Stimulated activated CD4-positive, alpha-beta T cell treated with anti-CD3 and anti-CD28 coated beads, Interleukin-15, amount 100 ng/mL, for 48 hours (primary cell): ENCODE measurements at places on chromosomes 6 and 20.

DNA sequence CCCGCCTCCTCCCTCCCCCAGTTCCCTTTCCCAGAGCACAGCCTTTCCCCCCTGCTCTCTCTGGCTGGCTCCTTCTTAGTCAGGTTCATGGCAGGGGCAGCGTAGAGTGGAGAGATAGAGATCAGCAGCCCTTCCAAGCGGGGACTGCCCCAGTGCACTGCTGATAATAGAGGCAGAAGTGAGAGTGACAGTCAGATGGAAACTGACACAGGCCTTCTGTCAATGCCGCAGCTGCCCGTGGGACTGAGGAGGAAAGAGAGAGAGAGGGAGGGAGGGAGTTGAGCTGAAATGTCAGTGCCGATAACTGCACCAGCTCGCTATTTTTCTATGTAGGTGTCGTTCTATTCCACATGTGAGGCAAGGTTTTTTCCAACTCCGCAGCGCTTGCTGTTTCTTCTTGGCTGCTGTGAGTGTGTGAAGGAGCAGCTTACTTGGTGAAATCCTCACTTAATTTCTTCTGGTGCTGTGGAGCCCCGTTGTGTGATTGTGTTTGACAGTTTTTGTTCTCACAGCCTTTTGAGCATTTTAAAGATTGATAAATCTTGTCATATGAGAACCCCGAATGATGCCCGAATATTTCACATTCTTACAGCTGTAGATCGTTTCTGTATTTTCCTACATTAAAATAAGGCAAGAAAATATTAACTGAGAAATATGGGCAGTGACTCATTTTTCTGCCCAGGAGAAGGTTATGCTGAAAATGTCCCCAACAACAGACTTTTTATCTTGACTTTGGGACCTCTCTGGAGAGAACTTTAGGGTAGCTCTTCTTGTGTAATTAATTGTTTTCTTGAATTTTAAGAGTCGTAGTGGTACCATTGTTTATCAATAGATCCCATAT, 386.4 kb upstream of the MMS22L start:
- peak; percentile 4 for DNase-seq

GRCh38 chr20:32877507-32877906, 18.8 kb downstream of the EFCAB8 start:
- DNase-seq, result no peak

GRCh38 chr6:119587537-119587936, 238.0 kb upstream of the MAN1A1 start:
- DNase-seq, result no peak

GRCh38 chr6:5203546-5203945, 57.2 kb downstream of the LYRM4 start:
- no peak for DNase-seq
